ENCODE measurements at places on chromosomes 2 and 18.

GRCh38 chr2:1498176-1498575 lies 84.9 kb downstream of the TPO start:
- no peak for DNase-seq
- no peak overlapping the region for H3K27ac ChIP-seq
- H3K36me3 ChIP-seq: no peaks in the 10 kb centered on the region

DNA sequence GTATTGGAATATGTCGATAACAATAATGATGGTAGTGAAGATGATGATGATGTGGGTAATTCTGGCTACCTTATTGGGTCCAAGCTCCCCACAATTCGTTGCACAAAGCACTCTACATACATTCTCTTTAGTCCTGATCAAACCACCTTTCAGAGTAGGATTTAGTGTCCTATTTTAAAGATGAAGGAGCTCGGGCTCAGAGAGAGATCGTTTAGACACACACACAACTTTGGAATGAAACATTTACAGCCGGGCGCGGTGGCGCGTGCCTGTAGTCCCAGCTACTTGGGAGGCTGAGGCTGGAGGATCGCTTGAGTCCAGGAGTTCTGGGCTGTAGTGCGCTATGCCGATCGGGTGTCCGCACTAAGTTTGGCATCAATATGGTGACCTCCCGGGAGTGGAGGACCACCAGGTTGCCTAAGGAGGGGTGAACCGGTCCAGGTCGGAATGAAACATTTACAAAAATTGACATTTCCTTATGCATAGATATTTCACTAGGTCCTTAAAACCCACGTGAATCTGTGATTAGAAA lies 50.7 kb downstream of the GREB1 start:
- peaks cover 21% of the 10 kb centered on the region for H3K27me3 ChIP-seq
- no peaks in the 10 kb centered on the region for H3K4me1 ChIP-seq
- H3K27ac ChIP-seq: no peak overlapping the region
- H3K4me3 ChIP-seq: no peak overlapping the region
- no peak for DNase-seq
- no peaks in the 10 kb centered on the region for H3K36me3 ChIP-seq

DNA sequence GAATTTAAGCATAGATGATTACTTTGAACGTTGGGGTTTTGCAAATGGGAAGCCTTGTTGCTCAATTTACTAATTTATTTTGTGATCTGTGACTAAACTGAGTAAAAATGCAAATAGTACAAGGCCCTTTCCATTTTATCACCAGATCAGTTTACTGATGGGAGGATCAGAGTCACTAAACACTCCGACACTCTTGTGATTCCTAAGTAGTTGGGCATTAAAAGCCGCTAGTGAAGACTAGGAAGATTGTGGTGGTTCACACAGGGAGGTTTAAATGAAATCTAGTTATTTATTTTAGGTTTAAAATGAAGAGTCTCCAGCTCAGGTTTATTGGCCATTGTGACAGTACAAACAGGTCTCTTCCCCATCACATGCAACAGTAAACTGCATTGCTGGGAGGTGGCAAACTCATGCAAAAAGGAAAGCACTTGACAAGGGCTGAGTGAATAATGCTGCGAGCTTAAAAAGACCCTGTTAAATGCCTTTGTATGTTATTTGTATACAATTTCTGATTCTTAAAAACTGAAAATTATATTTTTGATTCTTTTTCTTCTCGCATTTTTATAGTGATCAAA lies 394.8 kb upstream of the FANCL start:
- H3K36me3 ChIP-seq: no peaks in the 10 kb centered on the region
- H3K27me3 ChIP-seq: peaks cover 3% of the 10 kb centered on the region
- DNase-seq: no peak
- no peak overlapping the region for H3K4me3 ChIP-seq

DNA sequence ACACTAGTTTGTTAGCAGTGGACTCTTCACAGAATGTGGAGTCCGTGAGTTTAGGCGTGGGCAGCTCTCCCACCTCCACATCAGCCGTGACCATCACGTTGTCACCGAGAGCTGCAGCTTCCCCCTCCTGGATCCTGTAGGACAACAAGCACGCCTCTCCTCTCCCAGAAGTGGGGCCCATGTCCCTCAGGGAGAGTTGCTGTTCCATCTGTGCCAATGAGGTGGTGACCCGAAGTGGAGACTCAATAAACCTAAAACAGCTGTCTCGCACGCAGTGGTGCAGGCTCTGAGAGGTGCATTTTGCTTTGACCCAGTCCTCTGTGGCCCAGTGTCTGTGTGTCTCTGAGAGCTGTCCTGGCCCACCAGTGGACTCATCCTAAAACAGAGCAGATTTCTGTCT lies 456.5 kb upstream of the SOX11 start:
- no peak overlapping the region for H3K27ac ChIP-seq
- no peaks in the 10 kb centered on the region for H3K27me3 ChIP-seq
- no peaks in the 10 kb centered on the region for H3K4me1 ChIP-seq
- DNase-seq: no peak

DNA sequence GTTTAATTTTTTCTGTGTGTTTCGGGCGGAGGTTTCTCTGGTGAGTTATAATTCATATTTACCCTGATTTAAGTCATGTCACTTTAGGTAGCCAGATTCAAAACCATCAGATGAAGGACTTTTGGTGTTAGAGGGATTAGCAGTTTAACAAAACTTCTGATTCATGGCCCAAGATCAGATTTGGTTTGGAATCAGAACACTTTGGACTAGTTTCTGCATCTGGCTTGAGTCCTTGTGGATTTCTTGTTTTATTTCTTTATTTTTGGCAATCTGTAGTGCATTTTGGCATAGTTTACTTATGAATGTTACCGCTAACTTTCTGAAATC lies 3.5 kb downstream of the NEDD4L start:
- no peaks in the 10 kb centered on the region for H3K36me3 ChIP-seq
- no peak overlapping the region for H3K4me3 ChIP-seq
- no peaks in the 10 kb centered on the region for H3K27me3 ChIP-seq
- H3K27ac ChIP-seq: no peak overlapping the region

DNA sequence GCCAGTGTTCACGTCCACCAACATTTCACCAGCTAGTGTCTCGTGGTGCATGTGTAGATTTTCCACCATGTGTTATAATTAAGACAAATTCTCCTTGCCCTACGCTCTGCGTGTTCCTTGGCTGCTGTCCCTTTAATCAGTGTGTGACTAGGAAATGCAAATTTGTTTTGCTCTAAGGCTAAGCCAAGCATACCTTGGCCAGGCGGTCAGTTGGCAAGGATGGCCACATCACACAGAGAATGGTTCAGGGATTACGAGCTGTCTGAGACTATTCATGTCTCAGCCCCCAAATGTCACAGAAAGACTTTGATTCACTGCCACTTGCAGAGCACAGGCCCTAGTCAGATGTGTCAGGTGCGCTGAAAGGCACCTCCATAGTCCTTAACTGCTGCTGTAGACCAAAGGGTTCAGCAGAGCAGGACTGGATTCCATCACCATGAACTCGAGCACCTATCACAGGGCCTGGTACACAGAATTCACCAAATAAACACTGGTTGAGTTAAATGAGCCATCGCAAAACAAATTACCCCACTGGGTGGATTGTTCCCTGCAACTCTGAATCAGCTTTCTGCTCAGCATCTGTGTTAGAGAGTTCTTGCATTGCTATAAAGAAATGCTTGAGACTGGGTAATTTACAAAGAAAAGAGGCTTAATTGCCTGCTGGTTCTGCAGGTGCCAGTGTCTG lies 128.4 kb downstream of the CABLES1 start:
- no peaks in the 10 kb centered on the region for H3K27me3 ChIP-seq
- no peak overlapping the region for H3K4me3 ChIP-seq
- peaks cover 49% of the 10 kb centered on the region for H3K4me1 ChIP-seq
- DNase-seq: no peak
- H3K27ac ChIP-seq: no peak overlapping the region

GRCh38 chr2:6186332-6187151 lies 494.4 kb downstream of the SOX11 start:
- DNase-seq: no peak
- H3K27ac ChIP-seq: no peak overlapping the region
- H3K4me3 ChIP-seq: no peak overlapping the region

- H3K4me3 ChIP-seq: no peak overlapping the region
Measured at GRCh38 chr2:35714883-35715282, 640.7 kb upstream of the CRIM1 start.
